ENCODE measurements at places on chromosomes 13 and 19. TPM values are rescaled to one million over a fixed set of nuclear protein-coding genes. Genes with fewer than 3 reads are reported as not detected.

ZNF560 gene
- total RNA-seq: 0.16 TPM

GRCh38 chr19:2798733-2799132 is 13.4 kb downstream of the THOP1 start:
- DNase-seq: peak; percentile 78

- no peak for DNase-seq
Observed at GRCh38 chr13:113771709-113772331, 12.8 kb downstream of the TMEM255B start.

DNA sequence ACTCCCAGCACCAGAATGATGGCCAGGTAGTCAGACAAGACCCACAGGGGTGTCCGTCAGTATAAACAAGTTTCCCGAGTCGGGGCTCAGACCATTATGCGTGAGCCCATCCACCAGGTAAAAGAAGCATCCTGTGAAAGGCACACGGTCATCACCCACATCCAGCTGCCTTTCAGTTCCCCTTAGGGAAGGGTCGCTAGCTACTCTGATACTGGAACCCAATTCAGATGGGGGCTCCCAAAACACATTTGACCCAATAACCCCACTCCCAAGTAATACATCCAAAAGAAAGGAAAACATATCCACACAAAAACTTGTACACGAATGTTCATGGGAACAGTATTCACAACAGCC is 66.8 kb downstream of the STK24 start:
- DNase-seq: no peak

LRRC8E gene
- 0.44 TPM for total RNA-seq

DNA sequence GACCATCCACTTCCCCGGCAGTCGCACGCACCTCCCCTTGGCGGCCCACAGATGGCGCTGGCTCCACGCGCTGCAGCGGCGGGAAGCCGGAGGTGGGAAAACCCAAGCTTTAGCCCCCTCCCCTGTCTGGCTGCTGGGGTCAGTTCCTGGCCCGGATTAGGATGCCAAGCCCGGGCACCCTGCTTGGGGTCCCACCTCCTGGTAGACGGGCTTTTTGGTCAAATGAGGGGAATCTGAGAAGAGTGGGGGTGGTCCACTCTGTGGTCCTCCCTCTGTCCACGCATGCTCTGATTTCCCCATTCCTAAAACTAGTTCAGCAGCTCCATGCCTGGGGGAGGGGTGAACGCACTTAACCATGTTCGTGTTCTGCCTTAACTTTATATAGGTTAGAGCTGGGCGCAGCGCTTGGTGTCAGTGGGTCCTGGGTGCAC is 8.1 kb upstream of the ADGRE2 start:
- DNase-seq: no peak

SNRPA gene
- 27.9 TPM for total RNA-seq

DNA sequence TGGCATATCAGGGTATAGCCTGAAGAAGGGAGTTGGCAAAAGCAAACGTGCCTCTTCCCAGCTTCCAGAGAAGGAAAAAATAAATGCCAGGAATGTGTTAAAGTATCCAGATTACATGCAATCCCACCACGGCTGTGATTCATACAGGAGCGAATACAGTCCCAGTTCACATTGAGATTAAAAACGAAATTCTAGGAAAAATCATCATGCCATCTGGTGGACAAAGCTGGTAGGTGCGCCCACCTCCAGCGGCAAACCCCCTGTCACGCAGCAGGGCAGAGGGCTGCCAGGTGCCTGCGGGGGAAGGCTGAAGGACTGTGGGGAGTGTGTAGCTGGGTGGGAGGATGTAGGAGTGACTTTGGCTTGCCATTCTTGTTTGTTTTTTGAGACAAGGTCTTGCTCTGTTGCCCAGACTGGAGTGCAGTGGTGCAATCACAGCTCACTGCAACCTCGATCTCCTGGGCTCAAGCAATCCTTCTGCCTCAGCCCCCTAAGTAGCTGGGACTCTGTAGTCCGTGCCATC is 6.4 kb upstream of the DMWD start:
- peak; percentile 56 for DNase-seq

DNA sequence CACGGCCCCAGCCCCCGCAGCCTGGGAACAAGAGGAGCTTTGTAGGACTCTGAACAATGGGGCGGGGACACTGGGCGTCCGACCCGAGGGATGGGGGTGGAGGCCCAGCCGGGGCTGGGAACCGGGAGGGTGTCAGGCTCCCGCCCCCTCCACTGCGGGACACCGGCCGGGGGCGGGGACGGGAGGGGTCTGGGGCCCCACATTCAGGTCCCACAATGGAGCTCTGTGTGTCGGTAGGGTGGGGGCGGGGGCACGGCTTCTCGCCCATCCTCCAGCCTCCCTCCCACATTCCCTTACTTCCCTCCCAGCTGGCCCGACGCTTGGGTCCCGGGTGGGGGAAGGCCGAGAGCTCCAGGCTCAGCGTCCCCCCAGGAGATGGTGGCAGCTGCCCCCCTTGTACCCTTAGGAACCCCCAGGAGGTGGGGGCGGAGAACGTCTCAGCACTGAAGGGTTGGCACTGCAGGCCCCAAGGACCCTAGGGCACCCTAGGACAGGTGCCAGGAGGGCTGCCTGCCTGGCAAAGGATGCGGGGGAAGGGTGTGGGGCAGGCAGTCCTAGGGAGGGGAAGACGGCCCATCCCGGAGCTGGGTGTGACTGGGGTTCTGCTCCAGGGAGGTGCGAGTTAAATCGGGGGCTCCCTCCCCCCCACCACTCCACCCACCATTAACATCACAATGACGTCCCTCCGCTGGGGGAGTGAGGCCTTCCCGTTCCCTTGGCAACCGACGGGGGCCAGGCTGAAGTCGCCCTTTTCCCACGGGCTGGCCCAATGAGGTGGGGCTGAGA is 5.3 kb downstream of the TTYH1 start:
- DNase-seq: peak; percentile 55

DNA sequence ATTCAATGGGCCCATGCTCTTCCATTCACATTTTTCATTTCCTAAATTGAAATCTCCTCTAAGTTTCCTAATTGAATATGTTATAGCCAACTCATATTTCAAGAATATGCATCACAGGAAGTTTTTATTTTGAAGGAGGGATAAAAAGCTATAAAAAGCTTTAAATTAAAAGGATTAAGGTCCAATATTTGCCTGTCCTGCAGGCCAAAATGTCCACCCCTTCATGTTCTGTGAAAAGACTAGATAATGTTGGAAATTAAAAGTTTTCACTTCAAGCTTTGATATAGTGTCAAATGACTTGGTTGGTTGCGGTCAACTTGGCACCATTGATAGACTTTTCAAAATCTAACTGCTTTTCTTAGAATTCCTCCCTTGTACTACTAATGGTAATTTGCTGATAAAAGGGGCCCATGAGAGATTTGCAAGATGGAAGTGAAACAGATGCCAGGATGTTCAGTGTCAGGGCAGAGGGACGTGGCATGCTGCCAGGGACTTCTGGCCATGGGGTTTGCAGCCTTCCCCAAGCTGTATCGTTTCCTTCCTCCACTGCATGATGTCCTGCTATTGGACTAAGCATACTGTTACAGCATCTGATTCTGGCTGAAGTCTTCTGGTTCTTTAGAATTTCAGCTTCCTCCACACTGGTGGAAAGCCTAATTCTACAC is 547.3 kb upstream of the MIR17HG start:
- peak; percentile 77 for DNase-seq

CGB8 gene
- not detected for total RNA-seq

DNA sequence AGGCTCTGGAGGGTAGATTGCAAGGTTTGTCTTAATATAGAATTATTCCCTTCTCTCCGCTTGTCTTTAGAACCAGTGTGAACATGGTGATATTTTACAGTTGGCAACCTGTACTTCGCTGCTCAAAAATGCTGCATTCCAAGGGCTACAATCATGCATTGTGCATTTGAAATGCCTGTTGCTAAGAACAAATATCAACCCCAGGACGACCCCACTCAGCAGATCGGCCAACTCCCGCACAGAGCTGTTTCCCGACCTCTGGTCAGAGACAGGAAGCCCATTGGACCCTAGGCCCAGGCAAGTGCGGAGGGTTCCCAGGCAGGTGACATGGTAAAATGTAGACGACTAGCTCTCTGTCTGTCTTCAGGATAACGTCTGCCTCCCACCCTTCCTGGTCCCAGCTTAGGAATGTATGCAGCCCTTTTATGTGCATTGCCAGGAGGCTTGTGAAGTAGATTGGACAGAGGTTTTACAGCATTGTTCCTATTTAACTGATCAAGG is 263.5 kb downstream of the FOXO1 start:
- no peak for DNase-seq

DHDH gene
- not detected for total RNA-seq

SGCG gene
- 102 TPM for total RNA-seq

- DNase-seq: peak; percentile 72
Observed at GRCh38 chr19:49387936-49388372, at the start of gene KASH5. Gene KASH5, plus strand, starts transcription at chr19:49388249. Its CDS starts 2,635 bp downstream, at chr19:49390884.

DNA sequence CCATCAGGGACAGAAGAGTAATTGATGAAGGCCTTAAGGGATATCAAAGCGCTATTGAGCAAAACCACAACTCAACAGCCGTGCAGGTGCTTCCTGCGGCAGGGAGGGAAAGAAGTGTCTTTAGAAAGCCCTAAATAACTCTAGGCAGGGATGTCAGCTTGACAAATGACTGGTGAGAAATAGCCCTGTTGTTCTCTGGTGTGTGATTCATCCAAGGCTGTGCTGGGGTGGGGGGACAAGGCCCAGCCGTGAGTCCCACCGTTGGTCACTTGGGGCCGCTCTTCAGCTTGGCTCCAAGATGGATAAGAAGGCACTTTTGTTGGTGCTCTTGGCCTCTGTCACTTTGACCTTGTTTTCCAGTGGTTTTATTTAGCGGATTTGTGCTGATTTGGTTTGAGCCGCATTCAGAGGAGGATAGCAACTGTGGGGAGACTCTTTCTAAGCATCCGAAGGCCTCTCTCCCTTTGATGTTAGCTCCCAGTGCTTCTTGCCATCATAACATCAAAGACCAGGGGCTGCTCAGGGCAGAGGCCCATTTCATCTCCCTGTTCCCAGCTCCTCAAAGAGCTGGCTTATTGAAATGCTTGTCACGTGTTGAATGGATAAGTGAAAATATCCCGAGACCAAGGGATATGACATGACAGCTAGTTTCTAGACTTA is 130.3 kb upstream of the SERP2 start:
- no peak for DNase-seq

All from left ventricle myocardium inferior (tissue), 1 donor.